Airway epithelial cell (primary cell): ENCODE measurements at places on chromosomes 12 and 14. TPM values are rescaled to one million over a fixed set of nuclear protein-coding genes. Genes with fewer than 3 reads are reported as not detected.

The ITPK1 gene
- total RNA-seq, result 45.3 and 50.6 TPM in 2 replicates

The KRT6C gene
- total RNA-seq, result 220 and 261 TPM in 2 replicates

The IAPP gene
- not detected in 2 replicates for total RNA-seq

The SMOC1 gene
- total RNA-seq, result 8.9 and 14.3 TPM in 2 replicates

The FSCB gene
- total RNA-seq, result not detected in 2 replicates

The NAV3 gene
- 0.74 and 3.0 TPM in 2 replicates for total RNA-seq
